ENCODE measurements at places on chromosomes 13 and 19. TPM values are rescaled to one million over a fixed set of nuclear protein-coding genes. Genes with fewer than 3 reads are reported as not detected.

Gene IGFL3
- not detected for polyA plus RNA-seq

Gene HPN
- polyA plus RNA-seq: 94.6 TPM

Gene METTL21C
- polyA plus RNA-seq: 0.44 TPM

Gene KIR2DL1
- 0.06 TPM for polyA plus RNA-seq

Gene LPAR2
- 23.0 TPM for polyA plus RNA-seq

Gene HSPBP1
- polyA plus RNA-seq: 29.3 TPM

Gene ACER1
- 0.14 TPM for polyA plus RNA-seq

Gene ZNF98
- polyA plus RNA-seq: 6.9 TPM

DNA sequence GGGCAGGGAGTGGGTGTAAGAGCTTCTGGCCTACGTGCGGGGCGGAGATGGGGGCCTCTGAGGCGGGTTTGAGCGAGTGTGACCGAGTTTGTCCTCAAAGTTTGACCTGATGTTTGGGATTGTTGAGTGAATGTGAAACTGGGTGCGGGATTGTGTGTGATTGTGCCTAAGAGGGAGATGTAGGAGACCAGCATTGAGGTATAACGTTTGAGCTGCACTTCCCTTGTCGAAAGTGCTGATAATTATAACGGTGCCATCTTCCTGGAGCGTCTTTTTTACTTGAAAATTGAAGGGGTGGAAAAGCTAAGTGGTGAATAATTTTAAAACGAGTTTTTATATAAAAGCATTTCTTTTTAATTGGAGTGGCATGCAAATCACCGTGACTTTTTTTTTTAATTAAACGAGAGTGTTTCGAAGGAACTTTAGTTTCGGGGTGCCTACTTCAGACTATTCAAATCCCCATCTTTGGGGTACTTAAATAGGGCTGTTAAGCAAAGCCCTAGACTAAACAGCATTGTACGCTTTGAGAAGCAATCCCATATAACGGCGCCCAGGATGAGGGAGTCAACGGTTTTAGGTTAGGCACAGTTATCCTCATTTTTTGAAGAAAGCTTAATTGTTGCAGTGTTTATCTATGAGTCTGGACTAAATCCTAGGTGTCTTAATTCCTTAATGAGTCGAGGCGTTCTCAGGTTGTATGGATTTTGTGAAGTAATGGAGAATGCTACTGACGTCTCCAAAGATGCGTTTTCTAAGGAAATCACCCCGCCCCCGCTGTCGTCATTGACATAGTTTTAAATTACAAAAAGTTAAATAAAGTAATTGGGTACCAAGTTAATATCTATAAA, 594 bp downstream of the ZNF146 start:
- DNase-seq: peak; percentile 47

DNA sequence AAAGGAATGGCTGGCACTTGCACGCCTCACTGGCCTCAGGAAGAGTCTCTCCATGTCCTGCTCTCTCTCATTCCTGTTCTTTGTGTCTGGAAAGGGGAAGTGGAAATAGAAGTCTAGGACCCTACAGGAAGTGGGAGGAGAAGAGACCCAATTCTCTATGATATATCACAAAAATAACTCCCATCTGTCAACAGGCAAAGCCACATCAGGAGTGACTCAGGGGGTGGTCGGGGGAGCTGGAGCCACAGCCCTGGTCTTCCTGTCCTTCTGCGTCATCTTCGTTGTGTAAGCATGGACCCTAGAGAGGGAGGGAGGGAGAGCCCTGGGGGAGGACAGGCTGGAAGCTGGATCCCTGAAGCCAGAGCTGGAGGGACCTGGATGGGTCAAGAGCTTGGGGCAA, 3.0 kb downstream of the SIGLEC9 start:
- no peak for DNase-seq

- no peak for DNase-seq
Measured at GRCh38 chr19:42553292-42554045, 25.2 kb upstream of the CEACAM1 start.

- no peak for DNase-seq
Measured at GRCh38 chr13:50616101-50616500, 227.4 kb downstream of the DLEU7 start.

DNA sequence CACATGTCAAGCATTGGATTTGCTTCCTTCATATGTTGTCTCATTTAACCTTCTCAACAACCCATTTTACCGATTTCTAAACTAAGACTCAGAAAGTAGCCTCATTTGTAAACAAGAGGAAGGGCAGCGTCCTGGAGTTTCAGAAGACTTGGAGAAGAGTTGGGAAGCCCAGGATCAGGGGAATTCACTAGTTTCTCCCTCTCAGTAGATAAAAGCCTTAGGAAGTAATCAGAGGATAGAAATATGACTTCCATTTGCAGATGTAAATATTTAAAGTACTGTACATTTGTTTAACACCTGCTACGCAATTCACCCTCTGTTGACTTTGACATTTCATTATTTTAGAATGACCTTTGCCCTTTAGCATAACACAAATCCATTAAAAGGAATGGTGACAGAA, 216.4 kb downstream of the DCT start:
- DNase-seq: no peak

DNA sequence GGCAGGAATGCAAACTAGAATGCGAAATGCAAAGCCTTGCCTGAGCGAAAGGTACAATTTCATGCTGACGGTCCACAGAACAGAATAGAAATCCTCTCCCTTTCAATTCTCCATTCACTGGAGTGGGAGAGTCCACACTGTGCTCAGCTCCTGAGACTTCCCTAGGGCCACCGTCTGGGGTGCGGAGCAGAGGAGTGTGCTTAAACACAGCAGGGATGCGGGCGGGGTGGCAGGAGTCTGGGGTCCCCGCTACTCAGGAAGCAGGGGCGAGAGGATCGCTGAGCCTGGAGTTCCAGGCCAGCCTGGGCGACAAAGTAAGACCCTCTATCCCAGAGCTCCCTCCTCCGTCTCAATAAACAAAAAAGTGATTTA, 552 bp upstream of the ZNF816 start:
- DNase-seq: no peak

DNA sequence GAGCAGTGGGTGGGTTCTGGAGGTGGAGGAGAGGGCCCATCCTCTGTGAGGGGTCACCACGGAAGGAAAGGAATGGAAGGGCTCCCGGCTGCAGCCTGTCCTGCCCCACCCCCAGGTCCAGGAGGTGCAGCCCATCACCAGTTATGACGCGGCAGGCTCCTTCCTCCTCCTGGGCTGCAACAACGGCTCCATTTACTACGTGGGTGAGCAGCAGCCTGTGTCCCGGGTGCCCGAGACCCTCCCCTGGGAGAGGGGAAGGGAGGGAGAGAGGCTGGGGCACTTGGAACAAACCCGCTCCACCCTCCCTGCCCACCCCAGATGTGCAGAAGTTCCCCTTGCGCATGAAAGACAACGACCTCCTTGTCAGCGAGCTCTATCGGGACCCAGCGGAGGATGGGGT, 6.6 kb downstream of the SHKBP1 start:
- DNase-seq: no peak

- peak; percentile 47 for DNase-seq
Measured at GRCh38 chr13:46831588-46832194, 34.7 kb upstream of the ESD start.

DNA sequence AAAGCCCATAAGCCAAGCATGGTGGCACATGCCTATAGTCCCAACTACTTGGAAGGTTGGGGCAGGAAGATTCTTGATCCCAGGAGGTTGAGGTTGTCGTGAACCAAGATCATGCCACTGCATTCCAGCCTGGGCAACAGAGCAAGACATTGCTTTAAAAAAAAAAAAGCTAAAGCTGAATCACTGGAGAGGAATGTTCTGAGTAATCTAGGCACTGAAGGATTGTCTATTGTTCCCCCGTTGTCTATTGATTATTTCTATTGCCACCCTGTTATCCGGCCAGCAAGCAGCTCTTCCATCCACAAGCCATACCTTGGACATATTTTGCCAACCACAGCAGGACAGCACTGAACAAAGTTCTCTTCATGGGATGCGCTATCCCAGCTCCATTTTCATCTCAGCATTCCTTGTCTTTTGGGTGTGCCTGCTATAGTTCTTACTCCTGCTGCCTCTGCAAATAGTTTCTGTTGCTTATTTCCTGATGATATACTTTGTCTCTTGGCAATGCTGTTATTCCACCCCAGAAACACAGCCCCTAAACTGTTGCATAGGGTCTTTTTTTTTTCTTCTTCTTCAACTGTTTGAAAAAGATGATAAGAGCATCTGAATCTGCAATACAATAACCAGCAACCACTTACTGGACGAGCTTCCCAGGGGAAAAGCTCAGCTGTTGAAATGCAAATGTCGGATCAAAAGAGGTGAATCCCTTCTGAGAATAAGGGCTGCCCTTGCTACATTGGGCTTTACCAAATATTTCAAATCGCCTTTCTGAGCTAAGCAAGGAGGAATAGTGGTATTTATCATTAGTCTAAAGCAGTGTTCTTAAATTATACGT, 22.2 kb upstream of the SIAH3 start:
- DNase-seq: no peak

GRCh38 chr19:41095703-41096102, 7.5 kb downstream of the CYP2A13 start:
- DNase-seq: no peak

GRCh38 chr19:19098084-19098702, 34.4 kb downstream of the SLC25A42 start:
- DNase-seq: no peak

DNA sequence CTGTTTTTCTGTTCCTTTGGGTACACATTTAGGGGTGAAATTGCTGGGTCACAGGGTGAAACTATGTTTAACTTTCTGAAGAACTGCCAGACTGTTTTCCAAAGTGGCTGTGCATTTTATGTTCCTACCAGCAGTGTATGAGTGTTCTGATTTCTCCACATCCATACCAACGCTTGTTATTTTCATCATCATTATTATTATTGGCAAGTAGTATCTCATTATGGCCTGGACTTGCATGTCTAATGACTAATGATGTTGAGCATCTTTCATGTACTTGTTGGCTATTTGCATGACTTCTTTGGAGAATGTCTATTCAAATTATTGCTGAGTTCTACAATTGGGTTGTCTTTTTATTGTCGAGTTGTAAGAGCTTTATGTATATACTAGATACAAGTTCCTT, 321.8 kb upstream of the HTR2A start:
- DNase-seq: no peak

DNA sequence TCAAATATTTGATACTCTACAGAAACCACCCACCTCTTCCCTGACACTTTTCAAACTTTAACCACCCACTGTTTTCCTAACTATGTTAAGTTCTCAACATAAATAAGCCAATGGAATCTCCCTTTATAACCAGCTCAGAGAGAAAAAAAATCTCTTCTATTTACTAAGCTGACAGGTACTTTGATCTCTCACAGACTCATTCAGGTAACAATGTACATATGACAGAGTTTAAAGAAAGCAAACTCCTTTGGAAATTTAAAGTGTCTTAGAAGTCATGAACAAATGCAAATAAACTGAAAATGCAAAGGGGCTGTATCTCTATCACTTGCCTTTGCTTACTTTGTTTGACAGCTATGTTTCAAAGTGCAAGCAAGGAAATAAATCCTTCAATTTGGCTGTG, 109.3 kb downstream of the KLF12 start:
- no peak for DNase-seq

DNA sequence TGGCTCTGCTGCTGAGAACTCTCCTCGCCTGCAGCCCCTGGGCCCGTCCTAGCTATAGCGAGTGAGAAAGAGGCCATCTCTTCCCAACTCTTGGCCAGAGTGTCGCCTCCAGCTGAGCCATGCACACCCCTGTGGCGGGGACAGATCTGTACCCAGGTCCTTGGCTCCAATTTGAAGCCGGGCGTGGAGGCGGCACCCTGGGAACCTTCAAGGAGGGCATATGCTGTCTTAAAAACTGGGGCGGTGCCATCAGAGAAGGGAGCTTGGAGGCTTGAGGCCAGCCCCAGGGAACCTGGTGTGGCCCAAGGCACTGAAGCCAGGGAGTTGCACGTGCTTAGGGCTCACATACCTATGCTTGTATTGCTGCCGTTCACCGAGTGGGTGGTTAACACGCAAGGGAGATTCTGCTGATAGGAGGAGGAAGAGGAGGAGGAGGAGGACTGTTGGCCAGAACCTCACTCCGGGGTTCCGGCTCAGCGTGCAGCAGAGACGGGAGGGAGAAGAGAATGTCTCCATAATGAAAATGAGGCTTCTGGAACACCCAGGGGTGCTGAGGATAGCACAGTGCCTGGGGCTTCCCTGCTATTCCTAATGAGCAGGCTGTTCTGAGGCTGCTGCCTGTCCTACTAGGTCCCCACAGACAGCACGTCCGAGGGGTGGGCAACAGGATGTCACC, 40.7 kb downstream of the COMP start:
- no peak for DNase-seq

DNA sequence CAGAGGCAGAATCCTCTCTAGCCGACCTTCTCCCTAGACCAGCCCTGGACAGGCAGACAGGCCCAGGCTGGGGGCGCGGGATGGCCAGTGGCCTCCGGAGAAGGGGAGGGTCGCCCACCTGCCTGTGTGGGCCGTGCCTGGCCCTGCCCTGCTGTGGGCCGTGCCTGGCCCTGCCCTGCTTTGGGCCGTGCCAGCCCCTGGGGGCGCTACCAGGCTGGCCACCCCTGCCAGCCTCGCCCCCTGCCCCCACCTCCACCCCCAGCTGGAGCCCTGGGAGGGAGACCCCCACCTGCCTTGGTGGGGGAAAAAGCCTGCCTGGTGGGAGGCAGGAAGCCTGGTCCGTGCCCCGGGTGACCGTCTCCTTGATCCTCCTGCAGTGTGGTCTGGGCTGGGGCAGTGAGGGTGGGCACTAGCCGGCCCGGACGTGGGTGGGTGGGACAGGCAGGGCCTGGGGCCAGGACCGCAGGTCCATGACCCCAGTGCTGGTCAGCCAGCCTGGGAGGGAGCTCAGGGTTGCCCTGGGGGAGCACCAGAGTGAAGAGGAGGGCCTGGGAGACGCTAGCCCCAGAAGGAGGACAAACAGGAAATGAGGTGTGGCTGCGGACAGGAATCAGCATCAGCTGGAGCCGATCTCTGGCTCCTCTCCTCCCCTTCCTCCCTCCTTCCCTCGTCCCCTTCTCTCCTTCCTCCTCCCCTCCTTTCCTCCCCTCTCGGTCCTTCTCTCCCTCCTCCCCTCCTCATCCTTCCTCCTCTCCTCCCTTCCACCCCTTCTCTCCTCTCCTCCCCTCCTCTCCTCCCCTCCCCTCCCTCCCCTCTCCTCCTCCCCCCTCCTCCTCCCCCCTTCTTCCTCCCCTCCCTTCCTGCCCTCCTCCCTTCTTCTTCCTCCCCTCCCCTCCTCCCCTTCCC, 5.1 kb upstream of the MKNK2 start:
- no peak for DNase-seq

GRCh38 chr13:110359840-110360301, 52.8 kb downstream of the COL4A2 start:
- DNase-seq: no peak

GRCh38 chr19:31548941-31549340, 199.7 kb upstream of the TSHZ3 start:
- DNase-seq: no peak

- DNase-seq: no peak
Measured at GRCh38 chr13:30659980-30660379, 42.3 kb downstream of the USPL1 start.

DNA sequence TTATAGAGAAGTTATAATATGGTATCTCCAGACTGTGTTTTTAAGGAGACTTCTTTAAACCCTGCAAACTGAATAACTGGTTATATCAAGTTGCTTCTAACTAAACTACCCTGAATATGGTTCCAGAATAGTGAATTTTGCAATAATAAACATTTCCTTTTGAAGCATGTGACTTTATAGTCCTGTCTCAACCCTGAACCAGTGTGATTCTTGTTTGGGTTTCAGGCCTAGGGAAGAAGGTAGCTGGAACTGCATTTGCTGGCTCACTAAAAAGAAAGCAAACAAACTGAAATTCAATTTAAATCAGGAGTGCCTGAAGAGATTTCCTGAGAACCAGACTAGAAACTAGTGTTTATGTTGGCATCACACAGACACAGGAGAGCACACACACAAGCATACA, 4.9 kb downstream of the ARHGEF7 start:
- no peak for DNase-seq
